ENCODE measurements at places on chromosomes 16 and 17. TPM values are rescaled to one million over a fixed set of nuclear protein-coding genes. Genes with fewer than 3 reads are reported as not detected.

GRCh38 chr17:58193641-58194255, 1.2 kb downstream of the EPX start:
- DNase-seq: no peak

The FOXF1 gene
- not detected for polyA plus RNA-seq

DNA sequence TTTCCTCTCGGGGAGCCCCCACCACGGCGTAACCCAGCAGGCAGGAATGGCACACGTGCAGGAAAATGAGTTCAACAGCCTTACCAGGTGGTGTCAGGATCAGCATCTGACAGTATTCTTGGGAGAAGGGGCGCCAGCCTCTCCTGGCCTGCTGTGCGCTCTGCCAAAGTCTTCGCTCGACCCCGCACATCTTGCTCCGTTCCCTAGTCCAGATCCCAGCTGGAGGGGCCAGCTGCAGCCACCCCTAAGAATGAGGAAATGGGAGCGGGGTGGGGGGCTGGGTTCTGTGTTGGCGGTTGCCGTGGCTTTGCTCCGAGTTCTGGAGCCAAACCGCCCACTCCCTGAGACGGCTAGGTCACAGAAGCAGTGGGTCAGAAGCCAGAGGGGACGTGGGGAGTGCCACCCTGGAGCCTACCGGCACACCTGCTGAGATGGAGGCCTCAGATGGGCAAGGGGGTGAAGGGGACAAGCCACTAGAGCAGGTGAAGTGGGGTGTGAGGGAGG, at the start of gene CHCT1:
TSS of gene CHCT1 (plus strand) at position 328 of the 504 bp plus-strand sequence. CDS start at position 432, 104 bp downstream.
- DNase-seq: no peak

The CD300E gene
- polyA plus RNA-seq: not detected

GRCh38 chr17:52191491-52191890, 33.0 kb upstream of the CA10 start:
- no peak for DNase-seq

All from naive B cell (primary cell).